ENCODE measurements at places on chromosomes 13 and 19.

- DNase-seq, result no peak
Observed at GRCh38 chr19:461721-462551, 1.1 kb upstream of the SHC2 start.

- no peak for DNase-seq
Observed at GRCh38 chr13:20394506-20394905, 131.2 kb downstream of the CRYL1 start.

- DNase-seq, result no peak
Observed at GRCh38 chr19:3304871-3305423, 61.4 kb upstream of the NFIC start.

GRCh38 chr13:111519490-111520170 is 199.2 kb downstream of the TEX29 start:
- no peak for DNase-seq

DNA sequence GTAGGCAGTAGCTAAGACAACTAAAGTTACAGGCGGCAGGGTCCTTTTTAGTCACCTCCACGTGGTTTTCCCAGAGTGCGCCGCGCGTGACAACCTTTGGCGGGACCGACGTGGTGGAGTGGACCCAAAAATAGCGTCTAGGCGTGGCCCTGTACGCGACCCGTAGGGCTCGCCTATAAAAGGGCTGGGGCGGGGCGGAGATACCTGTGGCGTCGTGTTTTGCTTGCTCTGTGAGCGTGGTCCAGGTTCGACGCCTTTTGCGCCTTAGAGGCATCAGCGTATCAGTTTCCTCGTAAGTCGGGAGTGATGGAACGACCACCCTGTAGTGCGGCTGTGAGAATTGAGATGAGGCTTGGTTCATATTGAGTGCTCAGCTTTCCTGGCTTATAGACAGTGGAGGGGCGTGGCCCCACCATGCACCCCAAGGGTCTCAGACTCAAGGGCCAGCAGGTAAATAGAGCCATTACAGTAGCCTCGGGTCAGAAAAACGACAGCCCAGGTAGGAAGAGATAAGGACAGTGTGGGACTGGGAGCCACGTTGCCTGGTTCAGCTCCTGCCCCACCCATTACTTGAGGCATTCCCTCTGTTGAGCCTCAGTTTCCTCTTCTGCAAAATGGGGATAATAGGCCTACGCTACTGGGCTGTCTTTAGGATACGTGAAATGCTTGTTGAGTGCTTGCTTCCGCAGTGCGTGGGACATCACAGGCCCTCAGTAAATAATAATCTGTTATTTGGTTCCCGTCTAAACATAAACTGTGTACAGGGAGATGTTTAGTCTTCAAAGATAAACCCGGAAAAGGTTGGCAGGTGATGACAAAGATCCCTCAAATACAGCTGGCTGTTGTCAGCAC is 693 bp upstream of the TMED1 start:
- DNase-seq, result no peak

DNA sequence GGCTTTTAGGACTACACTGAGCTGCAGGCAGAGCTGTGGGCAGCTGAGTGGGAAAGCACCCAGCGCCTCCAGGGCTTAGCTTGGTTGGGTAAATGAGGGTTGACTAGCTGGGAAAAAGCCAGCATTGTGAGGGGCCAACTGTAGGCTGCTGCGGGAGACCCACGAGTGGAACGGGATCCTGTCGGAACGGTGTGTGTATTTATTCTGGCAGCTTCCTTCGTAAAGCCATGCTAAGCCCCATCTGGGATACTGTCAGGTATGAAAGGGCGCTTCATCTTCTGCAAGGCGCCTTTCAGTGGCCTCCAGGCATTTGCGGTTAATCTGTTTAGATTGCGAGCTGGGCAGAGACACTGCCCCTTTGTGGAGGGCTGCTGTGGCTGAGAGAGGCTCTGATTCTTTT is 39.5 kb upstream of the CNMD start:
- no peak for DNase-seq

DNA sequence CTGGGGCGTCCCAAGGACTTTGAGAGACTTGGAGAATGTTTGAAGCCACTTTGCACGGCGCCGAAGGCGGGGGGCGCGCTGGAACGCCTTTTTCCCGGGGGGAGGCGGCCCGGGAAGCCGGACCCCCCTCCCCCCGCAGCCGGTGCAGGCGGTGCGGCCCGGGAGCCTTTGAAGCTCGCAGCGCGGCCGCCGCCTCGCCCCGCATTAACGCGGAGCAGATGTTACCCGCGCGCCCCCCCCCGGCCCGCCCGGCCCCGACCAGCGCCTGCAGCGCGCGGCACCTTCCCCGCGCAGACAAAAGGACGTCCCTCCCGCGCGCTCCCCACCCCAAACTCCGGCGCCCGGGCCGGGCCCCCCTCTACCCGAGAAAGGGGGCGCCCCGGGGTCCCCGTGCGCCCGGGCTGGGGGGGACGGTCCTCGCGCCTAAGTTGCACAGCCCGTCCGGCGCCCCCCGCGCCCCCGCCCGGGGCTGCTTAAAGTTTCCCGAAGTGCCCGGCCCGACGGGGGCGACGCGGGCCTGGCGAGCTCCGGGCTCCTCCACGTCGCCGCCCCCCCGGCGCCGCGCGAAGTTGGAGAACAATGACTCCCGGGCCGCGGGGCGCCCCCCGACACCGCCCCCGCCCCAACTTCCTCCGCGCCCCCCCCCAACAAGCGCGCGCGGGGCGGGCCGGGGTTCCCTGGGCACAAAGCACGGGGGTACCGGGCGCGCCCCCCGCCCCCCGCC is 685 bp downstream of the TCF3 start:
- DNase-seq, result no peak
